Pulmonary artery endothelial cell (primary cell): ENCODE measurements at places on chromosomes 13 and 19. TPM values are rescaled to one million over a fixed set of nuclear protein-coding genes. Genes with fewer than 3 reads are reported as not detected.

GRCh38 chr19:6271721-6272410 lies 7.9 kb downstream of the MLLT1 start:
- no peak for DNase-seq

- DNase-seq = no peak
Measured at GRCh38 chr13:45137526-45137925, 17.2 kb downstream of the GTF2F2 start.

DNA sequence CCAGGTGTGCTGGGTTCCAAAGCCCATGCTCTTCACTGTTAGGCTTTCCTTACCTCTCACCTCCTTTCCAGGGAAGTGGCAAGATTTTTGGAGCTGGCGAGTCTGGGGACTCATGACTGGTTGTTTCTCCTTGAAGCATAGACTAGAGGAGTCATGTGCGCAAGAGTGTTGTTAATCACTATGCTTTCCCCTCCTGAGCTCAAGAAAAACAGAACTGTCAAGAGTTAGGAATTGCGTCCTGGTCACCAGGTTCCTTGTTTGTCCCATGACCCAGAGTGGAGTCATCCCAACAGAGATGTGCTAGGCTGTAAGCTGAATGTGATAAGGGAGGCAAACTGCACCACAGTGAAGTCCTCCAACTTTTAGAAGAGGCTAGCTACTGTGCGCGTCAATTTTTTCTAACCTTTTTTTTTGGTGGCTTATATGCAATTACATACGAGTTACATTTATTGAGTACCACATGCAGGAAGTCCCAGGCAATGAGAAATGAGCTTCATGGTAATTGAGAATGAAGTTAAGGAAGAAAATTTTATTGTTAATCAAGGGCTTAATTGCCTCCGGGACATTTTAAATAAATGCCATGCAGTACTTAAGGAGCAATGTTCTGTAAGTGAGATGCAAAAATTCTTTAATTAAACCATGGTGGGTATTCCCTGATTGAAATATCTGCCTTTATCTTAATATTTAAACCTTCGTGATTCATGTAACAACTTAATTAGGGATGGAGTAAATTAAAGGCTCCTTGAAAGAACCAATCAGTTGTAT lies 233.9 kb downstream of the ZIC5 start:
- no peak for DNase-seq

GRCh38 chr13:42071672-42072419 lies 23.4 kb downstream of the DGKH start:
- no peak for DNase-seq

GRCh38 chr19:4449022-4449638 lies 8.5 kb downstream of the UBXN6 start:
- no peak for DNase-seq

DNA sequence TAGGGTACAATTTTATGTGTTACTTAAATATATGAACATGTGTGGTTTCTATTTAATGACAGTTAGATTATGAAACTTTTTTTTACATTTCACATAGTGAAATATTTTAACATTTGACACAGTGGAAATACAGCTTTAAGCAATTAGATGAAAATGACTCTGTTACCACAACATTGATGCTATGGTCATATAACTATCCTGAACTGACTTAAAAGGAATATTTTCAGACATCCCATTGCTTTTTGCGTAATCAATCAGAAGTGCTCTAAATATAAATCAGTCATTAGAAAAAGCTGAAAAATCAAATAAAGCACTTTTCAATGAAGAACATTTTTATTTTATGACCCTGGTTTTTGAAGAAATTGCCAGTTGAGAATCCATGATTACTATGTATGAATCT lies 80.3 kb downstream of the UFM1 start:
- DNase-seq = no peak

DNA sequence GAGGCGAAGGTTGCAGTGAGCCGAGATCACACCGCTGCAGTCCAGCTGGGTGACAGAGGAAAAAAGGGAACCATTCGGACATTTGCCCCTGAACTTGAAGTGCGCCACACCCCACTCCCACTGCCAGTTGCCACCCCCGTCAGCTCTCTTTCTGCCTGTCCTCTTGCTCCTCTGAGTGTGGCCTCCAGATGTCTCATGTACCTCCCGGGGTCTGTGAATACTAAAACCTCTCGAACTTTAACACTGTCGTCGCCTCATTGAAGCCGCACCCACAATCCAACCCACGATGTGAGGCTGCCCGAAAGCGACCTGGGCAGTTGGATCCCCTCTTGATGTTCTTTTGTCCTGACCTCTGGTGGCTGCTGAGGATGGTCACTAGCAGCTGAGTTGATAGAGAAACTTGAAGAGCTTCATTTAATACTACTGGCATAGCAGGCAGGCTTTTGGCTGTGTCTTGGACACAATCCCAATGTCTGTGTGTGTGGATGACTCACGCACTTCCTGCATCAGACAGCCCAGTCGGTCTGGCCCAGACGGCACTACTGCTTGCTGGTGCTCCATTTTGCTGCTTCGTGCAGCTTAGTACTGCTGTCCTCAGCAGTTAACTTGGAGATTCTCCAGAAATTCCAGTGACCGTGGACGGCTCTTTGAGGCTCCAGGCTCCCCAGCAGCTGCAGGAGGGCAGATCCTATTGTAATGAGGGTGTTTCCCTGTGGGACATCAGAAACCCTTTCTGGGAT lies 4.2 kb downstream of the FPR3 start:
- peak; percentile 98 for DNase-seq

- no peak for DNase-seq
Measured at GRCh38 chr13:113551081-113552000, 33.2 kb upstream of the TFDP1 start.

- no peak for DNase-seq
Measured at GRCh38 chr19:36009220-36009619, 607 bp upstream of the SYNE4 start.

DNA sequence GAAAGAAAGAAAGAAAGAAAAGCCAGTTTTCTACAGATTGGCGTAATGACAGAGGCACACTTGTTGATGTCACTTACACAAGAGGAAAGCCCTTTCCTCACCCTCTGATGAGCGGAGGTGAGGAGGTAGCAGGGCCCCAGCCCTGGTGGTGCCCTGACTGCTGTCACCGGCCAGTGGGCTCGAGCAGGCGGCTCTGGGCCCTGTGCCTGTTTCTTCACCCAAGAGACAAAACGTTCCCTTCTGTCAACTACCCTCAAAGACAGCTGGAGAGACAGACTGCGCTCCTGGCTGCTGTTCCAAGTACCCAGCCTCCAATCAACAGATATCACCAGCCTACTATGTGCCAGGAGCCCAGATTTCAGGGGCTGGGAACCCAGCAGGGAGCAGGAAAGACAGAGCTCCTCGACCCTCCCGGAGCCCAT lies 10.1 kb downstream of the EPS15L1 start:
- no peak for DNase-seq

USHBP1 gene
- total RNA-seq = 5.0 and 5.7 TPM in 2 replicates

IL11 gene
- 0.33 TPM in 1 of 2 replicates, not detected in the other for total RNA-seq

PCSK4 gene
- 0.59 and 0.92 TPM in 2 replicates for total RNA-seq

EFNB2 gene
- 31.4 and 77.6 TPM in 2 replicates for total RNA-seq
